ENCODE measurements at places on chromosomes 7 and 10. TPM values are rescaled to one million over a fixed set of nuclear protein-coding genes. Genes with fewer than 3 reads are reported as not detected.
A peak's percentile ranks its signal among the peaks of the same experiment; 100 is the strongest.

GRCh38 chr10:68096913-68097516 lies 12.3 kb upstream of the MYPN start:
- H3K4me3 ChIP-seq, result no peak overlapping the region
- H3K36me3 ChIP-seq, result no peaks in the 10 kb centered on the region
- H3K27me3 ChIP-seq, result no peaks in the 10 kb centered on the region
- peak; percentile 76 for DNase-seq

HACD1 gene
- 30.3 TPM for total RNA-seq

DNA sequence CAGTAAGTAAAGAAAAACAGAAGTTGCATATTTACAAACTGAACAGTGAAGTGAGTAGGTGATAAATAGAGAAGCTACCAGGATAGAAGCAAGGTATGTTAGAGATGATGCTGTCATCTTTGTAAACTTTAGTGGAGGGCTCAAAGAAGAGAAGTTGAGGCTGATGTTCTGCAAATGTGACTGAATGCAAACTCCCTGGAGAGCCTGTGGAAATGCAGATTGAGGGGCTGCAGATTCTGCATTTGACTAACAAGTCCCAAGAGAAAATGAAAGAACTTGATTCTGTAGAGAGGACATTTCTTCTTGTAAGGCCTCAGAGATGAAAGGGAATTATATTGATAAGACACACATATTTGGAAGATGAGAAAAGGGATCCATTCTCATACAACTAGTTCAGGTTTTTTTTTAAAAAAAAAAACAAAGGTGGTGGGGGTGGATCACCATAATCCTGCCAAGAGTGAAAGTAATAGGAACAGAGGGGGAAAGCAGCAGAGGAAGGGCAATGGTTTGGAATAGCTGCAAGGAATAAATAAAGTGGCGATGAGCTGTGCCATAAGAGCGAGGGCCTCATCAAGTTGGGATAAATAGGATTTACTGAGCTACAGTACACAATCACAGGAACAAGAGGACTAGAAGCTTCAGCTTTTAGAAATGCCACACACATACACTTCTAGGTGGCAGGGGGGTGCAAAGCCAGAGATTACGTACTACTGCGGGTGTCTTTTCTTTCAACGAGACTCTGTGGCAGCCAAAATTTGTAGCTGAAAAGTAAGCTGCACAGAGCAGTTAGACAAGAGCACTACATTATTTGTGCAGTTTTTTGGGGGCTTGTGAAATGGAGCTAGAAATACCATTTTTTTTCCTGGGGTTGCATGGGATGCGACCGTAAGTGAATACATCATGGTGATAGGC lies 778.5 kb downstream of the NRG3 start:
- H3K27ac ChIP-seq, result no peak overlapping the region
- no peak for DNase-seq
- no peaks in the 10 kb centered on the region for H3K4me1 ChIP-seq
- H3K27me3 ChIP-seq, result no peaks in the 10 kb centered on the region
- H3K4me3 ChIP-seq, result no peak overlapping the region
- no peaks in the 10 kb centered on the region for H3K36me3 ChIP-seq

- no peak overlapping the region for H3K4me3 ChIP-seq
- H3K27me3 ChIP-seq, result no peaks in the 10 kb centered on the region
- H3K27ac ChIP-seq, result no peak overlapping the region
- H3K4me1 ChIP-seq, result no peaks in the 10 kb centered on the region
- no peaks in the 10 kb centered on the region for H3K36me3 ChIP-seq
Observed at GRCh38 chr10:93225938-93226337, 152.2 kb downstream of the CYP26A1 start.

GRCh38 chr7:46205478-46205877 lies 284.4 kb upstream of the IGFBP3 start:
- H3K36me3 ChIP-seq, result no peaks in the 10 kb centered on the region
- peak overlapping the region; percentile 78 for H3K27ac ChIP-seq
- H3K4me3 ChIP-seq, result no peak overlapping the region
- peaks cover 4% of the 10 kb centered on the region for H3K4me1 ChIP-seq
- H3K27me3 ChIP-seq, result no peaks in the 10 kb centered on the region

TRIP6 gene
- 57.5 TPM for total RNA-seq

IL2RA gene
- not detected for total RNA-seq

TRIM50 gene
- 9.8 TPM for total RNA-seq

BUB3 gene
- total RNA-seq, result 113 TPM

CDK1 gene
- total RNA-seq, result 31.7 TPM

DNA sequence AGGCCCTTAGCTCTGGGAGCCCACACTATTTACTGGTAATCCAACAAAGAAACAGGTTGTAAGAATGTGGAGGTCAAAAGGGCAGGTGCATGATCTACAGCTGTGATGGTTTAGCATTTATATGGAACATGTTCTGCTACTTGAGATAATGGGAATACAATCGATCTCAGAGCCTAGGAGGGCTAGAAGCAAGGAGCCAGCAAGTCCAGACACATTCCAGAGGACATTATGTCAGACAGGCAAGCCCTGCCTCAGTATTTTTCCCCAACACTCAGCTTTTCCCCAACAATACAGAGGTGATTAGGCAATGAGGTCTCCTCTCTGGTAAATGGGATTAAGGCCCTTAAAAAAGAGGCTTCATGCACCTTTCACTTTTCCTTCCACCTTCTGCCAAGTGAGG lies 21.4 kb upstream of the GNAT3 start:
- DNase-seq, result no peak
- no peaks in the 10 kb centered on the region for H3K36me3 ChIP-seq
- no peaks in the 10 kb centered on the region for H3K27me3 ChIP-seq
- no peak overlapping the region for H3K27ac ChIP-seq
- H3K4me3 ChIP-seq, result no peak overlapping the region

DNA sequence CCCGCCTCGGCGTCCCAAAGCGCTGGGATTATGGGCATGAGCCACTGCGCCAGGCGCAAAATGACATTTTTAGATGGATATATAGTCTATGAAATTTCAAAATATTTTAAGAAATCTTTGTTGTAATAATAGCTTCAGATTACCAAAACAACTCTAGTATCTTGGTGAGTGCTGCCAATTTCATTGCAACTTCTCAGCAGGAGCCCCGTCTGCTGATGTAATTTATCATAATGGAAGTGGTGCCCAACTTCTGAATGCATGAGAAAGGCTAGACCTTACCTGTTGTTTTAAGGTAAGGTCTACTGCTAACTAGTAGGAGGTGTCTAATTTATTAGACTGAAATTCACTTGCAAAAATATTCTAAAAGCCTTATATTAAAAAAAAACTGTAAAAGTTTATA lies 20.0 kb downstream of the PDSS1 start:
- peaks cover 10% of the 10 kb centered on the region for H3K4me1 ChIP-seq
- no peak overlapping the region for H3K27ac ChIP-seq
- no peak overlapping the region for H3K4me3 ChIP-seq
- DNase-seq, result no peak
- H3K36me3 ChIP-seq, result no peaks in the 10 kb centered on the region
- no peaks in the 10 kb centered on the region for H3K27me3 ChIP-seq

GRCh38 chr7:46713868-46714596 lies 793.0 kb upstream of the IGFBP3 start:
- H3K36me3 ChIP-seq, result no peaks in the 10 kb centered on the region
- H3K27me3 ChIP-seq, result no peaks in the 10 kb centered on the region
- H3K4me1 ChIP-seq, result peaks cover 9% of the 10 kb centered on the region
- DNase-seq, result peak; percentile 64
- H3K27ac ChIP-seq, result peak overlapping the region; percentile 54

NODAL gene
- not detected for total RNA-seq

DNA sequence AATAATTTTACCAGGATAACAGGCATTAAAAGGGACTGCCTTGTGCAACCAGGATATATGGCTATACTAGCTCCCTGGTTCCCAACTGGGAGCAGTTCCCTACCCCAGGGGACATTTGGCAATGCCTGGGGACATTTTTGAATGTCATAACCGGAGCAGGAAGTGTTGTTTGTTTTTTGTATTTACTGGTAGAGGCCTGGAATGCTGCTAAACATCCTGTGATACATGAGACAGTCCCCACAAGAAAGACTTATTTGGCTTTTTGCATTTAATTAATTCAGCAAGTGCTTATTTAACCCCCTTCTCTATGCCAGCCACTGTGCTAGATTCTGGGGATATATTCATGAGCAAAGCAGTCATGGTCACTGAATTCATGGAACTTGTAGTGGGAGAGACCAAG lies 181.2 kb downstream of the BBS9 start:
- DNase-seq, result no peak
- H3K36me3 ChIP-seq, result no peaks in the 10 kb centered on the region
- no peaks in the 10 kb centered on the region for H3K27me3 ChIP-seq
- H3K27ac ChIP-seq, result no peak overlapping the region
- H3K4me3 ChIP-seq, result no peak overlapping the region

- H3K4me3 ChIP-seq, result no peak overlapping the region
- H3K36me3 ChIP-seq, result no peaks in the 10 kb centered on the region
- DNase-seq, result no peak
- H3K27ac ChIP-seq, result no peak overlapping the region
- no peaks in the 10 kb centered on the region for H3K4me1 ChIP-seq
Observed at GRCh38 chr10:27600930-27601329, 96.8 kb downstream of the RAB18 start.

DNA sequence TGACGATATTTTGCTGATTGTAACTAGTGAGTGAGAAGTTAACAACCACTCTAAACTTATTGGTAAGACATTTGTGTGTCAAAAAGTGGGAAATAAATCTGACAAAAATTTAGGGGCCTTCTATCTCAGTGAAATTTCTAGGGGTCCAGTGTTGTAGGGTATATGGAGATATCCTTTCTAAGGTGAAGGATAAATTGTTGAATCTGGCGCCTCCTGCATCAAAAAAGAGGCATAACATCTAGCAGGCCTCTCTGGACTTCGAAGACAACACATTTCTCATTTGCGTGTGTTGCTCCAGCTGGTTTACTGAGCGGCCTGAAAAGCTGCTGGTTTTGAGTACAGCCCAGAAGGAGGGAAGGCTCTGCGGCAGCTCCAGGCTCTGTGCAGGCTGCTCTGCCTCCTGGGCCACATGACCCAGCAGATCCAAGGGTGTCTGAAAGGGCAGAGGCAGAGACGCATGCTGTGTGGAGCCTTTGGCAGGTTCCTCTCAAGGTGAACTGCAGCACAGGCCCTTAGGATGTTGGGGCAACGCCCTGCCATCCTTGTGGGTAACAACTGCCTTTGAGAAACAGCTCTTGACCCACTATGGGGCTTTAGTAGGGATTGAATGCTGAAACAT lies 72.4 kb downstream of the LMBR1 start:
- no peak overlapping the region for H3K27ac ChIP-seq
- no peaks in the 10 kb centered on the region for H3K27me3 ChIP-seq
- H3K4me1 ChIP-seq, result no peaks in the 10 kb centered on the region
- no peak for DNase-seq
